RWPE2 (cell line): ENCODE measurements at places on chromosomes 7 and 10.

- DNase-seq: no peak
Measured at GRCh38 chr7:25029075-25029474, 49.1 kb upstream of the OSBPL3 start.

DNA sequence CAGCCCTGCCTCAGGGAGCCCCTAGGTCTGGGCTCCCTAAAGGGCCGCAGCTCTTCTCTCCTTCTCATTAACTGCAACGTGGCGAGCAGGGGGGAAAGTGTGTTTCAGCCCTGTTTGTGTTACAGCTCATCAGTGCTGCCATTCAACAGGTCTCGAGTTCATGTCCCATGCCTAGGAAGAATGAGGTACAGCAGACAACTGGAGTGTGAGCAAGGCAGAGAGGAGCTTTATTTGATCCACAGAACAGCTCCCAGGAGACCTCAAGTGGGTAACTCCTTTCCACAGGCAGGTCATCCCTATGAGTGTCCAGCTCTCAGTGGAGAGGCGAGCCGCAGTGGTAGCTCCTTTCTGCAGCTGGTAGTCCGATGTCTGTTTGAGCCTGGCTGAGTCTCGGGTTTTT, 313.1 kb downstream of the AUTS2 start:
- no peak for DNase-seq

DNA sequence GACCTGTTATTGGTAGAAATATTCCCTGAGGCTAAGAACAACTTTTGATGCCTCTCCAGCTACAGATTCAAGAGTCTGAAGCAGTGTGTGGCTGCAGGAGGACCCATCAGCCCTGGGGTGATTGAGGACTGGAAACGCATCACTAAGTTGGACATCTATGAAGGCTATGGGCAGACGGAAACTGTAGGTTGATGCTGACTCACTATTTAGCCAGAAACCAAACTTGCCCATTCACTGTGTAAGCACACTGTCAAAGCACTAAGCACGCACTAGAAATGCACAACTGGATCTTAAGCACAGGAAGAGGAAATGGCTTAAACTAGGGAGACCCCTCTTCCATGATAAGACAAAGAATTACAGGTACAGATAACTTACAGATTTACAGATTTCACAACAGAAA, 20.8 kb downstream of the ACSM6 start:
- DNase-seq: no peak

DNA sequence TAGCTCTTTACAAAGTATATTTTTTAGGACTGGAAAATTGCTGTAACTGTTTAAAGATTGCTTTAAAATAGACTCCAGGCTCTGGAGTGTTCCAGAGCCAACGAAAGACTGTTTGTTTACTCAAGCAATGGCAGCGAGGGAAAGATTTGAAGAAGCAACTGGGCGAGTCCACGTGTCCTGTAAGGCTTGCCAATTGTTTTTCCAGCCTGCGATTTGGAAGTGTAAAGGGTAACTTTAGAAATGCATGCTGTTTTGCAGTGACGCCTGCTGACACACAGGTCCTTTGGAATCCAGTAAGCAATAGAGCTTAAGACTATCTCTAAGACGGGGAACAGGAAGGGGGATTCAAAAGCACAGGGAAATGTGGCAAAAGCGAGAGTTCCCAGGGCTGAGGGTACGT, 55.8 kb downstream of the TACC2 start:
- no peak for DNase-seq

- DNase-seq: no peak
Measured at GRCh38 chr7:50221028-50221427, 83.5 kb upstream of the IKZF1 start.

GRCh38 chr7:104960741-104961448, 53.1 kb upstream of the KMT2E start:
- DNase-seq: no peak

GRCh38 chr10:117166418-117167345, 28.6 kb upstream of the VAX1 start:
- no peak for DNase-seq

DNA sequence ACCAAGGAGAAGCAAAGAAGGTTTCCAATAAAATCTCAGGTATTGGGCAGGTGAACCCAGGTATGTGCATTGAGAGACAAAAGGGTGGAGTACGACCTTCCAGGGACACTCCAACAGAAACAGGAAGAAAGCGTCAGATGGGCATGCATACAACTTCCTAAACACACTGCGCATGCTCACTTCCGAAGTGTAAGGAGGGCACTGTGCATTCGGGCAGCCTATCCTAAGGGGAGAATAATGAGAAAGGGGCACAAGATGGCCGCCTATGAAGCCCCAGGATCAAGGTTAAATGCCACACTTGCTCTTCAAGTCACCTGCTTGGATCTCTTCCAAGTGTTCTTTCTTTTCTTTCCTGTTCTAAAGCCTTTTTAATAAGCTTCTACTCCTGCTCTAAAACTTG, 39.4 kb upstream of the PRSS1 start:
- no peak for DNase-seq

- DNase-seq: no peak
Measured at GRCh38 chr7:74289659-74290552, 699 bp downstream of the CLIP2 start.

DNA sequence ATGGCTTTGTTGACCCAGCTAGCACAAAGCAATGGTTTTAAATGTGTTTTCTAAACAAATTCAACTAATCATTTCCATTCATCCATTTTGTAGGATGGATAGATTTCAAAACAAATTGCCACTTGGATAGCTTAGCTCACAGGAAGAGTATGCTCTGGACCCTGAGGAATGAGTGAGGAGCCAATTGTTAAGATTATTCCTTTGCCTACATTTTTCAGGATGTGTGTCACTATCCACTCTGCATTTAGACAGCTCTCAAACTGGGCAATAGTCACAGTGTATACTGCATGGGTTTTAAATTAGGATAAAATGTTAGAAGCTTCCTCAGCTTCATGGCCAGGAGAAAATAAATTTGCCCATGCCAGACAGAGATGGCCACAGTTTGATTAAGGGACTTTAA, 605.6 kb upstream of the TEX47 start:
- DNase-seq: no peak

- DNase-seq: no peak
Measured at GRCh38 chr10:92290076-92290836, 622 bp downstream of the CPEB3 start.

DNA sequence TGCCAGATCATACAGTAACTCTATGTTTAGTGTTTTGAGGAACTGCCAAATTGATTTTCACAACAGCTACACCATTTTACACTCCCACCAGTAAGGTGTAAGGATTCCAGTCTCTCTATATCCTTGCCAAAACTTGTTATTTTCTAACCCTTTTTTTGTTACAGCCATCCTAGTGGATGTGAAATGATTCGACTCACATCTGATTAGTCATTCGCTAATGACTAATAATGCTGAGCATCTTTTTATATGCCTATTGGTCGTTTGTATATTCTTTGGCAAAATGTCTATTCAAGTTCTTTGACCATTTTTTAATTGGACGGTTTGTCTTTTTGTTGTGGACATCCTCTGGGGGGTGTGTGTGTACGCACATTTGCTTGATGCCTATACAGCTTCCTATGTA, 142.8 kb downstream of the DGKB start:
- no peak for DNase-seq

GRCh38 chr7:14228341-14228740, 238.9 kb upstream of the ETV1 start:
- DNase-seq: no peak

DNA sequence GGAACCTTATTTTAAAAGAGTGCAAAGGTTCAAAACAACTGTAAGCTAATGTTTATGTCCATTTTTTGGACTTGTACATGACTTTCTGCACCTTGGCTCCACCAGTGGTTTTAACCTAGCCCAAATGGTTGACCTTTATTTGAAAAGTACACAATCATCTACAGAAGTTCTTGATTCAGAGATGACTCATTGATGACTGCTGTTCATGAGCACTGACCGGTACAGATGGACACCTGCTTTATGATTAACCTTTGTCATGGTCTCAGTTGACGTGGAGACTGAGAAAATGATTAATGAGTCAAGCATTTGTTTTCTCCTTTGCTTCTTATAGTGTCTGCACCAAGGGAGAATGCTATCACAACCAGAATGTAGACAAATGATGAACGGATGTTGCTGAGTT, 55.7 kb upstream of the PTER start:
- DNase-seq: no peak

- DNase-seq: no peak
Measured at GRCh38 chr7:46932306-46932675, 649.6 kb downstream of the TNS3 start.

- no peak for DNase-seq
Measured at GRCh38 chr10:113284635-113285034, 268.2 kb upstream of the HABP2 start.

- no peak for DNase-seq
Measured at GRCh38 chr10:72328045-72328828, 26.5 kb downstream of the DNAJB12 start.

GRCh38 chr7:85734823-85735222, 548.0 kb upstream of the SEMA3D start:
- DNase-seq: no peak

DNA sequence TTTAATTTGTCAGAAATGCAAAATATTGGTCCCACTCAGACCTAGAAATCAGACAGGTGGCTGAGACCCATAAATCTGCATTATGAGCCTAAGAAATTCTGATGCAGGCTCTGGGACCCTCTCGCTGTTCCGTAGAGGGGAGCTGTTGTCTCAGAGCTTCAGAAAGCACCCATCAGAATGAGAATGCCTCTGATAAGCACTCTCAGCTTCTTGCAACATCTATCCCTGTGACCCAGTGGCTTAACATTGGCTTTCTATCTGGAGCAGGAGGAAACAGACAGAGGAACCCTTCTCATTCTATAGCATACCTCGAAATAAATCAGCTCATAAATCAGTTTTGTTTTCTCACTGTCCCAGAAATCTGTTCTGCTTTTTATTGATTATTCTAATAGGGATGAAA, 184.6 kb upstream of the SP4 start:
- DNase-seq: no peak

- DNase-seq: no peak
Measured at GRCh38 chr7:121620953-121621606, 225.0 kb upstream of the FAM3C start.

DNA sequence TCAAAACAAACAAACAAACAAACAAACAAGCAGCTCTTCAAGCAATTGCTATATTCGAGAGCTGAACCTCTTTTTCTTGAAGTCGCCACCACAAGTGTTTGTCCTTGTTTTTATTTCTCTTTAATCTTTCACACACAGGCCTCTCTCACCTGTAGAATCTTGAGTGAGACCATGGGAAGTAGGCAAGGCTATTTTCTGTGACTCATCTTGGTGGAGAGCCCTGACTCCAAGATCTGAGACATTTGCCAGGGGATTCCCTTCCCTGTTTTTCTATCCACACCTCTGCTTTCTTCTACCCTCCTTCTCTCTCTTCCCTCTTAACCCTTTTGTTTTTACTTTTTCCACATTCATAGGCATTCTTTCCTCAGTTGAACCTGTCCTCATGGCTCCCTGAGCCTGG, 8.0 kb upstream of the TAS2R60 start:
- DNase-seq: no peak

- DNase-seq: no peak
Measured at GRCh38 chr10:34377833-34378232, 437.3 kb downstream of the PARD3 start.
